ENCODE measurements at places on chromosomes 7 and 10.

DNA sequence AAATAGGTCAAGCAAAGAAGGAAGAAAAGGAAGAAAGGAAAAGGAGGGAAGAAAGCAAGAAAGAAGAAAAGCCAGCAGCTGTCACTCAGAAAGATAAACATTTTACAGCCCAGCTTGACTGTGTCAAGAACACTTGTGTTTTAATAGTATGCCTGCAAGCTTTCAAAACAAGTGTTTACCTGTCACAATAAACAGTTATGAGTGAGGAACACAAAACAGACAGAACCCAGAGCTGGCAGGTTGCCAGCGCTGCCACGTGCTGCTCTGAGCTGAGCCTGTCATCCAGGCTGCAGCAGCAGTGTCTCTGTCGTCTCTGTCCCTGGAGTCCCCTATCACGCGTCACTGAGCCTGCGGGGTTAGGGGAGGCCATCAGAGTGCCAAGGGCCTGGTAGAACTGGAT is 827.6 kb upstream of the AUTS2 start:
- DNase-seq, result no peak

GRCh38 chr7:139777948-139778841 is at the start of gene HIPK2:
Gene HIPK2, minus strand, starts transcription at chr7:139777998. Its CDS starts 375 bp downstream, at chr7:139777623.
- DNase-seq, result peak; percentile 82

DNA sequence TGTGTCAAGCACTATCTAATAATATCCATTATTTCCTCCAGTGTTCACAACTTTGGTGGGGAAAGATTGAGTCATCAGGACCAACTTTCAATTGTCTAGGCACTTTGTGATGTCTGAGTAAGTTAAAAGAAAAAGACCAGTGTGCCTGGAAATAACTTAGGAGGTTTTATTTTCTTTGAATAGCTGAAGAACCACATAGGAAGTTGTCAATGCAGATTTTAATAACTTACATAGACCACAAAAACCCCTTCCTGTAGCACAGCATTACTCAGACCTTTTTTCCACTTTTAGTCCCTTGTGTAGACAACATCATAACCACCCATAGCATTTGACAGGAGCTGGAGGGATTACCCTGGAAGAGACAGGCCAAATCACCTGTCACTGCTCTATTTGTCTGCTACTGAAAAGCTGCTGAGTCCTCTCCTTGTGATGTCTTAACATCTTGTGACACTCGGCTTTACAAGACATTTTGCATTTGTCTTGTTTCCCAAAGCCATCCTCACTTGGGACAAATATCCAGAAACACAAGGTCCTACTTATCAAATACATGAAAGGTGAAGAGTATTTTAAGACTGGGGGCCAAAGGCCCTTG is 241.5 kb upstream of the PTER start:
- no peak for DNase-seq

DNA sequence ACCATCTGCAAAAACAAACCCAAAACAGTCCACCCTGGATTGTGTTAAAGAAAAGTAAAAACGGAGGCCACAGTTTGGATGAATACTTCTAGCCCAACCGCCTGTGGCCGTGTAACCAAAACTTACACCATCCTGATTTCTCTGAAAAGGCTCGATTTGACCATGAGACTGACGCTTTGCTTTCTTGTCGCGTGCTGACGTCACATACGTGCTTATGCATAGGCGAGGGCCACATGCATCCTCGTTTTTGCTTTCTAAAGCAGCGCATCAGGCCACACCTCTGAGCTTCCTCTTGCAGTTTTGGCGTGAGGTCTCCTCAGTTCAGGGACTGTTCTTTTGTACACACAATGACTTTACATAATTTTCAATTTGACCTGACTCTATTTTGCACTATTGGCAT is 526.6 kb downstream of the GLRX3 start:
- no peak for DNase-seq

DNA sequence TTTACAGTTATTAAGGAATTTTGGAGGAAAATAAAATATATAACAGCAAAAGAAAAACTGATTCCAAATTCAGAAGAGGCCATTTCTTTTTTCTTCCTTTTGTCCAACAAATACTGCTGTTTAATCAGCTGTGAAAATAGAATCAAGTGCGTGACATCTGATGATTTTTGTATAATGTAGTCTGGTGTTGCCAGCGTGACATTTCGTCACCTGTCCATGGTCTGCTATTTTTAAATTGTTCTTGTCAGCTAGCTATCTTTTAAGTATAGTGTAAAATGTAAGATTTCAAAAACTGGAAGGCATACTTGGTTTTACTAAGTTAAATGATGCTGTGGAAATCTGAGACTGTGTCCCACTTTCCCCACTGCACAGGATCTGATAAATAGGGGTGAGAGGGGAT is 105.9 kb downstream of the CPEB3 start:
- no peak for DNase-seq

GRCh38 chr7:91379236-91379635 is 115.0 kb downstream of the FZD1 start:
- DNase-seq, result no peak

GRCh38 chr7:2520761-2521290 is 1.3 kb downstream of the LFNG start:
- no peak for DNase-seq

GRCh38 chr10:97724341-97724941 is 10.9 kb downstream of the MARVELD1 start:
- no peak for DNase-seq

- DNase-seq, result no peak
Measured at GRCh38 chr7:105337529-105337928, 51.2 kb downstream of the SRPK2 start.

- DNase-seq, result no peak
Measured at GRCh38 chr7:50687575-50688225, 95.0 kb downstream of the GRB10 start.

- no peak for DNase-seq
Measured at GRCh38 chr7:53996876-53997275, 545.3 kb upstream of the VSTM2A start.

DNA sequence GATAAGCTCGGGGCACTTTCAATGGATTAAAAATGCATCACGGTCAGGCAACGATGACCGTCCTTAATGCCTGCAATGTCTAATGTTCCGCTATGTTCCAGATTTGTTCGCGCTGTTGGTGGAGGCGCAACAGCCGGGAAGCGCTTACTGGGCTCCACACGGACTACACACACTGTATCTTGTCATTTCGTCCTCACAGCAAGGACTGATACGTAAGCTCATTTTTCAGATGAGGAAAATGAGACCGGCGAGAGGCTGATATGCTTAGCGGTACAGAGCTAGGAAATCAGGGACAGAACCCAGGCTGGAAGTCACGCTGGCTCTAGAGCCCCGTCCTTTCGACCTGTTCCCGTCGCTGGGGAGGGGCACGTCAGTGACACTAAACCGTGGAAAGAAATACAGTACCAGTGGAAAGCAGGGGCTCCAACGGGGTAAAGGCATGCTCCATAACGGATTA is 670 bp downstream of the TPK1 start:
- DNase-seq, result peak; percentile 74

DNA sequence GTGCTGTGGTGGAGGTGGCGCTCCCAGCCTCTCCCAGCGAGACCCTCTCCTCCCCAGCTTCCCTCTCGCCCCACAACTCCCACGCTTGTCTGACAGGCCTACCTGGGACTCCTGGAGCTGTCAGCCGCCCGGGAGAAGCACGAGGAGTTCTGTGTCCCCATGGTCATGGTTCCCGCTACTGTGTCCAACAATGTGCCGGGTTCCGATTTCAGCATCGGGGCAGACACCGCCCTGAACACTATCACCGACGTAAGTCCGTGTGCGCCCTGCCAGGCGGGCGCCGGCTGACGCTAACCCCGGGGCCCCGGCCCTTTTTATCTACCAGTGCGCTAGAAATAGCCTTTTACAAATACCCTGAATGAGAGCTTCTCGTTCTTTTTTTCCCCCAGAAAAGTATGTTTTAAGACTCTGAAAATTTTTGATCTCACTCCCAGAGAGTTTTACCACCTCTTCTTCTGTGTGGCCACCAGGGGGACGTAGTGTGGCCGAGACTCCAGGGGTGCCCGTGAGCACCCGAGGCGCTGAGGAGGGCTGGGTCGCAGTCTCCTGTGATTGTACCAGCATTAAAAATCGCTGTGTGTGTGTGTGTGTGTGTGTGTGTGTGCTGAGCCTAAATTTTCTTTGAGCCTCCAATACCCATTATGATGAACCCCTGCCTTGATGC is 52.6 kb downstream of the PFKP start:
- no peak for DNase-seq

DNA sequence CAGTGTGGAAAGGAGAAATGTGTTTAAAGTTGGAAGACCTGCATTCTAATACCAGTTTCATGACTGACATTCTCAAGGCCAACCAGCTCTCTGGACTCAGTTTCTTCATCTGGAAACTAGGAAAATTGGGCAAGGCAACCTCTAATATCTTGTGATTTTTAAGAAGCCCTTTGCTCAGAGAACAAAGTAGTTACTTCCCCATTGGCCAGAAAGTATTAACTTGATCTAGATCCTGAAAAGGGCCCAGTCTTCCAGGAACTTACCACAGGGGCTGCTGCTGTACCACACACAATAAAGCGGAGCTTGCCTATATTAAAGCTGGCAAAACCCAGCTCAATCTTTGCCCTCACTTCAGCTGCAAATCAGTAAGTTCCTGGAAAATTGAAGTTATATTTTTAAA is 155.6 kb upstream of the ADO start:
- DNase-seq, result no peak

- no peak for DNase-seq
Measured at GRCh38 chr7:108000875-108001763, 1.8 kb downstream of the LAMB1 start.

DNA sequence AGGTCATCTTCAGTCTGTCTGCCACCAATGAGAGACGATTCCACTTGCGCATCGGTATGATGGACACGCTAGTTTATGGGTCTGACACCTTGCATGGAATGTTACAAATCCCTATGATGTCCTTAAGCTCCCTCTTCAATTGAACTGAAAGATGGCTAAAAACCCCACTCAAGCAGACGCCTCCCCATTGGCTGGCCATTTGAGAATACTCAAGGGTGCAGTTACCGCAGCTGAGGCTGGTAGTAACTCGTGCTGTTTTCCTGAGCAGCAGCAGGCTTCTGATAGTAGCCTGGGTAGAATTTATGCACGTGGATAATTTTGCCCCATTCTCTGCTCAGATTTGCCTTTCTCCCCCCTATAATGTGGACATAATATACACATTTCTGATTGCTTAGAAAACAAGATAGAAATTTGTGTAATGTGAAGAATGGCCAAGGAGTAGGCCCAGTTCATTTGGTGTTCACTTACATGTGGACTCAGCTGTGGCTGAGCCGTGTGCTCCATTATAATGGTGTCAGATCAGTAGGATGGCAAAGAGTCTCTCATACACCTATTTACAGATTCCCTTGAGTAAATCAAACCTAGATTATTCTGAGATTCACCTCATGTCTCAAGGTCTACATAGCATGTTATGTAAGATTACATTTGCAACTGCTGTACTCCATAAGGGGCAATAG is 142.8 kb downstream of the HIBADH start:
- no peak for DNase-seq

DNA sequence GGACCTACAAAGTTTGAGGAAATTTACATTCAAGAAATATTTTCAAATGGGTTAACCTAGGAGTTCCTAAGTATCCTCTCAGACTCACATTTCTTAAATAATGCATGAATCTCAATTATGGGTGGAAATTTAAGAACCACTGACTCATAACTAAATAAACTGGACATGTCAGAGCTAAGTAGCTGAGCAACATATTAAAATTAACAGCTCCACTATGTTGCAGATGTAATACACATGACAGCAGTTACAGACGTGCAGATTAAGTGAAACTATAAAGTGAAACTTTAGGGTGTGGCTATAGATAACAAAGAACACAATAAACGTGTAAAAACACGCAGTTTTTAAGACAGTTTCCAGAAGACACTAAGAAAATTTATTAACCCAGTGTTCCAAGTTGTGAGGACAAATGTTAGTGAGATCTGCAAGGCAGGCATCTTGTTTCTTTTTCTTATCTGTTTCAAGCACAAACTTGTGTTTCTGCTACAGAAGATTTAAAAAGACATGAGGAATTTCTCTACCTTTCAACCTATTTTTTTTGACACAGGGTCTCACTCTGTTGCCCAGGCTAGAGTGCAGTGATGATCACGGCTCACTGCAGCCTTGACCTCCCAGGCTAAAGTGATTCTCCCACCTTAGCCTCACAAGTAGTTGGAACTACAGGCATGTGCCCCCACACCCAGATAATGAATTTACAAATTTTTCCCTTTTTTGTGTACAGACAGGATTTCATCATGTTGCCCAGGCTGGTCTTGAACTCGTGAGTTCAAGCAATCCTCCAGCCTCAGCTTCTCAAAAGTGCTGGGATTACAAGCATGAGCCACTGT is 25.3 kb downstream of the DNMBP start:
- DNase-seq, result no peak

DNA sequence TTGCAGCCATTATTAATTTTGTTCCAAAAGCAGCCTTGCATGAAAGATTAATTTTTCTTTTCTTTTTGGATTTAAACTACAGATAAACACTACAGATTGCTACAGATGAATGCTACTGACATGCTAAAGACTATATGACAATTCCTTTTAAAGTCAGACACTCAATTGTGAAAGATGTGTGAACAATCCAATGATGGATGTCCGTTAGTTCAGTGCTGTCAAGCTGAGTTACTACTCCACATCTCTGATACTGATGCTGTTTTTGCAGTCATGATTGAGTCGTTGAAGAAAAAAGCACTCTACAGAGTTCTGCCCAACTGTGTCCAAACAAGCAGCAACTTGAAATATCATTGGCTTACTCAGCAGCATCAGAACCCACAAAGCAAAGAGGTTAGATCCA is 146.8 kb downstream of the OTUD1 start:
- no peak for DNase-seq

DNA sequence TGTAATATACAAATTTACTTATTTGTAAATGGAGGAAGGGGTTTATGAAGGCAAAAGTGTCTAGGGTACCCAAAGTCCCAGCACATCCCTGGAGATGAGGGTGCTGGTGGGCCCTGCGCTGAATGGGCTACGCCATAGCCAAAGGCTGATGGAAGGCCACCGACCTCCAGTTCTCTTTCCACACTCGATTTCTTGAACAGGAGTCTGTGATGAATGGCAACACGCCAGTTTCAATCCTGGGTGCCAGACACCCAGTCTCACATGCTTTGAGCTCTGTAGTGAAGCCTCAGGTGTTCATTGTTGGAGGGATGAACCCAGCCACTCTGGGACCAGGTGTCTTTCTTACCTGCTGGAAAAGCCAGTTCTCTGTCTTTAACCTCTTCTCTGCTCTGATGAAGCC is 752 bp downstream of the LRMDA start:
- no peak for DNase-seq

- no peak for DNase-seq
Measured at GRCh38 chr7:83550100-83550499, 98.8 kb downstream of the SEMA3E start.

GRCh38 chr7:156942708-156943090 is 6.8 kb upstream of the NOM1 start:
- no peak for DNase-seq

GRCh38 chr7:6093375-6093774 is 62.2 kb downstream of the ANKRD61 start:
- DNase-seq, result no peak

- DNase-seq, result no peak
Measured at GRCh38 chr7:35781200-35781701, 19.6 kb upstream of the SEPTIN7 start.

- no peak for DNase-seq
Measured at GRCh38 chr7:102184303-102184702, 102.4 kb upstream of the SH2B2 start.
